ENCODE measurements at places on chromosomes 16 and 17.

DNA sequence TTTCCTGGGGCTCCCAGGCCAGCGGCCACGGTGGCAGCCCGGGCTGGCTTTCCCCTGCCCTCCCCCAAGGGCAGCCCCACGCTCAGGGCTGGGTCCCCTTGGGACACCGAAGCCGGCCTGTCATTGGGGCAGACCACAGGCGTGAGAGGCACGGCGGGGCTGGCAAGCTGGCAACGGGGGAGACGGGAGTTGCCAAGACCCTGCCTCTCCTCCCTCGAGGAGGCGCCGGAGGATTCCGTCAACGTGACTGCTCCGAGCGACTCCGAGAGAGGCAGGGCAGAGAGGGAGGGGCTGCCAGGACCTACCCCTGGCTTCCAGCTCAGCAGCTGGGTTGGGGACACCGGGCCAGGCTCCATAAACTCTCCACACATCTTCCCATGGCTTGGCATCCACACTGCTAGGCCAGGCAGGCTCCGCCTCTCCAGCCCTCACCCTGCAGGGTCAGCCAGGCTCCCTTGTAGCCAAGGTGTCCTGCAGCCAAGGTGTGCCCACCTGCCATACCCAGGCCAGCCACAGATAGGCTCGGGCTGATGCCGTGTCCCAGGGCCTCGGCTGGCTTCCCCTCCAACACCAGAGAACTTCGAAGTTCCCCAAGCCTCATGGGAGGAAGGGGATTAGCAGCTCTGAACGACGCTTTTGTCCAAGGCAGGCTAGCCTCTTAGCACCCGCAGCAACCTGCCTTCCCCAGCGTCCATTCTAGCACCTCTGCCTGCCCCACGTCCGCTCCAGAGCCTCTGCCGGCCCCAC is 25.5 kb downstream of the TIMM22 start:
- no peaks in the 10 kb centered on the region for H3K27me3 ChIP-seq
- no peak for DNase-seq
- no peak overlapping the region for H3K4me3 ChIP-seq
- no peak overlapping the region for H3K27ac ChIP-seq
- H3K36me3 ChIP-seq, result peaks cover 24% of the 10 kb centered on the region
- H3K4me1 ChIP-seq, result peaks cover 3% of the 10 kb centered on the region

DNA sequence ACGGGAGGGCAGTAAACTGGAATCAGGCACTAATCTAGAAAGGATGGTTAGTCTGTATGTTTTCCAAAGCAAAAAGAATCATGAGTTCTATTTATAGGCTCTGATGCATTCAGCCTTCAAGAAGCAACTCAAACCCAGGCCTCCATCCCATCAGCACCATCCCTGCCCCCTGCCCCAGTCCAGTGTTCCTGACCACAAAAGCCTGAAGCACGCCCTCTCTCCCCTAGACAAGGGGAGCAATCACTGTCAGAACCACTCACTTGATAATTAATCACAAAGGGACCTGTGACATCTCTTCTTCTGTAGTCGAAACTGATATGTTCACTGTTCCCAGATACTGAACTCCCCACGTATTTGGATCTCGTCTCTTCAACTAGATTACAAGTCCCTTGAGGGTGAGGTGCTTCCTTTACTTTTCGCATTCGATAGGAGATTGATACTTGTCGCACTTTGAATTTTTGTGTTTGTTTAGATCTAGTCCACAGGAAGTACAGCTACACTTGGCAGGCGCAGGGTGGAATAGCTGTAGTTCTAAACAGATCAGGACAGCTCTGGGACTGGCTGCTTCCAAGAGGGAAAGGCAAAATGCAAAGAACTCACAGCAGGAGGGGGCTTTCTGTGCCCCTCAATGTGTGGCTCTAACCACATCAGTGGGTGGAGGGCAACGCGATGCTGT is 36.4 kb upstream of the CCDC182 start:
- DNase-seq, result no peak
- H3K36me3 ChIP-seq, result no peaks in the 10 kb centered on the region
- no peak overlapping the region for H3K27ac ChIP-seq
- H3K27me3 ChIP-seq, result peaks cover 10% of the 10 kb centered on the region
- H3K4me3 ChIP-seq, result no peak overlapping the region

- no peak overlapping the region for H3K4me3 ChIP-seq
- no peaks in the 10 kb centered on the region for H3K36me3 ChIP-seq
- peaks cover 8% of the 10 kb centered on the region for H3K4me1 ChIP-seq
- no peak for DNase-seq
- no peaks in the 10 kb centered on the region for H3K27me3 ChIP-seq
Observed at GRCh38 chr16:88463411-88463810, 10.3 kb downstream of the ZFPM1 start.

DNA sequence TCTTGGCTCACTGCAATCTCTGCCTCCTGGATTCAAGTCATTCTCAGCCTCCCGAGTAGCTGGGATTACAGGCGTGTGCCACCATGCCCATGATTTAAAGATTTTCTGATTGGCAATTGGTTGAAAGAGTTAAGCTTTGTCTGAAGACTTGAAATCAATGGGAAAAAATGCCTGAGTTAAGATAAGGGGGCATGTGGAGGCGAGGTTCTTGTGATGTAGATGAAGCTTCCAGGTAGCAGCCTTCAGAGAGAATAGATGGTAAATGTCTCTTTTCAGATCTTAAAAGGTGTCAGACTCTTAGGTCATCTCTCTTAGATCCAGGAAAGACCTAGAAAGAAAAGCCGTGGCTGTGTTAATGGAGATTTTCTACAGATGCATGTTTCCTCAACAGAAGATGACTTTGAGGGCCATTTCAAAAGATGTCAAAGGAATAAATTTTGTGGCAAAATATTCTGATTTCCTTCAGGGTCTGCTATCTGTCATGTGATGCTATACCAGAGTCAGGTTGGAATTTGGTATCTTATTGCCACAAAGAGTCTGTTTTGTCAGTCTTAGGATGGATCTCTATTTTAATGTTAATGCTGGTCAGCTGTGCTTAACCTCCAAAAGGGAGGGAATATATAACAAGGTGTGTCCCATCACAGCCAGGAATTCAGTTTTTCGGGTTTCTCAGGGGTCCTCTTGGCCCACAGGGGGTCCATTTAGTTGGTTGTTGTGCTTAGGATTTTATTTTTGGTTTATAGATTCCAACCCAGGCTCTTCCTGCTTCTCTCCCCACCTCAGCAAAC is 58.3 kb upstream of the AKTIP start:
- H3K36me3 ChIP-seq, result no peaks in the 10 kb centered on the region
- no peaks in the 10 kb centered on the region for H3K4me1 ChIP-seq
- H3K4me3 ChIP-seq, result no peak overlapping the region

- no peaks in the 10 kb centered on the region for H3K4me1 ChIP-seq
- no peak overlapping the region for H3K27ac ChIP-seq
- no peak overlapping the region for H3K4me3 ChIP-seq
- H3K36me3 ChIP-seq, result no peaks in the 10 kb centered on the region
- H3K27me3 ChIP-seq, result no peaks in the 10 kb centered on the region
- no peak for DNase-seq
Observed at GRCh38 chr16:19227643-19228042, 57.9 kb upstream of the CLEC19A start.

- H3K4me1 ChIP-seq, result no peaks in the 10 kb centered on the region
- DNase-seq, result no peak
Observed at GRCh38 chr16:77885571-77886295, 97.4 kb downstream of the VAT1L start.

GRCh38 chr17:30391534-30391933 is 12.8 kb downstream of the CPD start:
- no peaks in the 10 kb centered on the region for H3K27me3 ChIP-seq
- no peak overlapping the region for H3K4me3 ChIP-seq
- no peak overlapping the region for H3K27ac ChIP-seq

DNA sequence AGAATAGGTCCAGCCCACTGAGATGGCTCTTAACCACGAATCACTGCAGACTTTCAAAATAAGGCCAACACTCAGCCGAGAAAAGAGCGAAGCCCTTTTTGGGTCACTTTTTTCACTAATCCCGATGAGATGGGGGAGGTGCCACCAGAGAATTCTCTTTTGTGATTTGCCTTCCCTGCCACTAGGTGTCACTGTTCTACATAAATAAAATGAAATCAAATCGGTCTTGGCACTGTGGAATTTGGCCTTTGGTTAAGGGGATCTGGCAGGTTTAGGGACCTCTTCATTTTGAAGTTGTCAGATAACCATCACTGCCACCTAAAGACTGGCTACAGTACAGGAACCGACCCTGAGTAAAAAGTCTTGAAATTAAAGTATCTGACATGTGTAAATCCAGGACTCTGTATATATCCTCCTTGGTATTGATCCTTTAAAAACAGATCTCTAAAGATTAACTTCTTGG is 147.0 kb downstream of the HS3ST4 start:
- no peak overlapping the region for H3K27ac ChIP-seq
- H3K4me1 ChIP-seq, result no peaks in the 10 kb centered on the region
- DNase-seq, result no peak
- H3K27me3 ChIP-seq, result no peaks in the 10 kb centered on the region
- H3K36me3 ChIP-seq, result no peaks in the 10 kb centered on the region

GRCh38 chr17:31405890-31406371 is 14.5 kb downstream of the RAB11FIP4 start:
- no peak for DNase-seq
- H3K27ac ChIP-seq, result no peak overlapping the region
- no peaks in the 10 kb centered on the region for H3K27me3 ChIP-seq
- no peaks in the 10 kb centered on the region for H3K36me3 ChIP-seq
- H3K4me1 ChIP-seq, result no peaks in the 10 kb centered on the region

- peaks cover 24% of the 10 kb centered on the region for H3K4me1 ChIP-seq
- no peaks in the 10 kb centered on the region for H3K27me3 ChIP-seq
- H3K27ac ChIP-seq, result no peak overlapping the region
- no peak overlapping the region for H3K4me3 ChIP-seq
- no peak for DNase-seq
Observed at GRCh38 chr17:42230225-42230624, 35.9 kb upstream of the GHDC start.

DNA sequence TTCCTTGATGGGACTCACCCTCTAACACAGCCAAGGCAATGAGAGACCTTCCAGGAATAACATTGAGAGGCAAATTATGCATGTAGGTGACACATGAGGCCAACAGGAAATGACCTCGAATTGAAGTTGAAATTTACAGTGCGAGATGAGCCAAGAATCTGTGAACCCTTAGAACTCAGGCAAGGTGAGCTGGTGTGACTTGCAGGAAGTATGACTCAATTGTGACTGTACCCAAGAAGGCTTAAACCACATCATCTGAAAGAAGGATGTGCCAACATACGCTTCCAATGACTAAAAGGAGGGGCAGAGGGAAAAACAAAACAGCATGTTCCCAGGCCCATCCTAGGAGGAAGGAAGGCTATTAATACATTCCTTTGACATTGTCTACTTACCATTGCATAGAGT is 44.8 kb downstream of the PITPNC1 start:
- no peaks in the 10 kb centered on the region for H3K36me3 ChIP-seq
- no peak for DNase-seq
- peak overlapping the region; percentile 75 for H3K27ac ChIP-seq
- H3K4me1 ChIP-seq, result peaks cover 30% of the 10 kb centered on the region
- H3K27me3 ChIP-seq, result no peaks in the 10 kb centered on the region
- H3K4me3 ChIP-seq, result no peak overlapping the region

GRCh38 chr17:37759014-37759637 is 14.3 kb upstream of the HNF1B start:
- no peaks in the 10 kb centered on the region for H3K4me1 ChIP-seq
- DNase-seq, result no peak
- H3K36me3 ChIP-seq, result no peaks in the 10 kb centered on the region
- no peaks in the 10 kb centered on the region for H3K27me3 ChIP-seq
- no peak overlapping the region for H3K4me3 ChIP-seq

DNA sequence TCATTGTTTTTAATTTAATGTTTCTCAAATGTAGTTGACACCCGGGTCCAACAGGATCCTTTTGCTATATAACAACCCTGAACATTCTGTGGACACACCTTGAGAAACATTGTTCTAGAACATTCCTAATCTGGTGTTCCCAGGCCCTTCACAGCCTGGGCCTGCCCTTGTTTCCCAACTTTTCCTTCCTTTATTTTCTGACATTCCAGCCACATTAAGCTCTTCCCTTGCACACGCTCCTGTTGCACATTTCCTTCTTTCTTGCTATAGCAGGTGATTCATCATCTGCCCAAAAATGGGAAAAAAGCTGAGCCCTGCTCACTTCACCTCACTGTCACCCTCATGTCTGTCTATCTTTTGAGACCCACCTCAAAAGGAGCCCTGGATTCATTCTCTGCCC is 67.9 kb upstream of the MARCHF10 start:
- H3K27ac ChIP-seq, result no peak overlapping the region
- H3K4me1 ChIP-seq, result no peaks in the 10 kb centered on the region
- DNase-seq, result no peak
- H3K4me3 ChIP-seq, result no peak overlapping the region
- H3K36me3 ChIP-seq, result no peaks in the 10 kb centered on the region

DNA sequence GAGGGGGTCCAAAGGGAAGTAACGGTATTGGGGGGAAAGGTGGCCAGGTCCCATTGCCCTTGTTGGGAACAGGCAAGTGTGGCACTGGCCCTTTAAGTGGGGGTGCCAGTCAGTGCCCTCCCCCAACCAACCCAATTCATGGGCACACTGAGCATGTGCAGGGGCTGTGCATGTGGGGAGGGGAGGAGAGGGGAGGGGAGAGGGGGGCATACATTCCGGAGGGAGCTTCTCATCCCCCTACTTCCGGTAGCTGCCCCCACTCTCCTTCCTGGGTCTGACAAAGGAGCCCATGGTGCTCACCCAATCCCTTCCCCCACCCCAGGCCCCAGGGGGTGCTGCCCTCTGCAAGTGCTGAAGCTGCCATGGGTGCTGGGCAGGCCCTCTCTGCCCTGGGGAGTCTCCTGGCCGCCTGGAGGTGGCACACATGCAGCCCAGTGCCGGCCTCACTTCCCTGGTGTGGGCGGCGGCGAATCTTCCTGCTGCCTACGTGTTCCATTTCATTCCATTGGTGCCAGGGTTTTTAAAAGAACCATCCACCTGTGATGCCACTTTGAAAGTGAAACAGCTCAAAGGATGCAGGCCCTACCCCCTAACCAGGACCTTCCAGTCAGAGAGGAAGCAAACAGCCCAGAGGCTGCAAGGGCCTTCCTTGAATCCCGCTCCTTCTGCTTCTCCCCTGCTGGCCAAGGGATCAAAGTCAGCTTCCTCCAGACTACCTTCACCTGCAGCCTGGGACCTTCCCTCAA is 11.0 kb downstream of the HEXIM2 start:
- peak; percentile 63 for DNase-seq
- no peaks in the 10 kb centered on the region for H3K36me3 ChIP-seq
- H3K27ac ChIP-seq, result peak overlapping the region; percentile 85
- H3K27me3 ChIP-seq, result no peaks in the 10 kb centered on the region

DNA sequence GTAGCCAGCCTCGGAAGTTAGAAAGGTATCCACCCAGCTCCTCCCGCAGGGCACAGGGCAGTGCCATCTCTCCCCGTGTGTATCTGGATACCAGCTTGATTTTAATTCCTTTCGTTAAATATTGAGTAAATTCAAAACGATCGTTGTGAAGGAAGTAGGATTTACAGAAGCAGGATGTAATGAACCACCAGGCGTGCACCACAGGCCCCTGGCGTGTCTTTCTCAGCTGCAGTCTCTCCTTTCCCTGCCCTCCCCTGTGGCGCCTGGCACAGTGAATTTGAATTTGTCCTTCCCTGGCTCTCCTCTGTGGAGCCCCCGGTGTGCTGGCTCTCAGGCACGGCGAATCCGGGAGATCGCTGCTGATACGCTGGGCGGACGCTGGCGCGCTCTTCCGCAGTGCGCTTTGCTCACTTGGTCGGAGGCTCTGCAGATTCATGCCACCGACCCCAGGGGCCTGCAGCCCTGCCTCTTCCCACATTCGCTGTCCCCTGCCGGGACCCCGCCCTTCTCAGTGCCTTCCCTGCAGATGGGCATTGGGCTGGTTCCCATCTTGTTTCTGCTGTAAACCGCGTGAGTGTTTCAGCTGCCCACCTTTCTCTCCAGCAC is 164.6 kb downstream of the RPTOR start:
- no peaks in the 10 kb centered on the region for H3K27me3 ChIP-seq
- DNase-seq, result peak; percentile 33
- no peaks in the 10 kb centered on the region for H3K4me1 ChIP-seq
- H3K4me3 ChIP-seq, result no peak overlapping the region
- no peak overlapping the region for H3K27ac ChIP-seq

All from upper lobe of left lung (tissue), 6 donors.